ENCODE measurements at places on chromosomes 2 and 18. TPM values are rescaled to one million over a fixed set of nuclear protein-coding genes. Genes with fewer than 3 reads are reported as not detected.

- H3K27ac ChIP-seq: peak overlapping the region; percentile 77
- H3K36me3 ChIP-seq: peaks cover 21% of the 10 kb centered on the region
- H3K27me3 ChIP-seq: no peaks in the 10 kb centered on the region
- H3K4me1 ChIP-seq: peaks cover 29% of the 10 kb centered on the region
- no peak for DNase-seq
Observed at GRCh38 chr2:113203217-113203530, 29.4 kb downstream of the PSD4 start.

- no peaks in the 10 kb centered on the region for H3K36me3 ChIP-seq
- H3K27me3 ChIP-seq: peaks cover 33% of the 10 kb centered on the region
- no peak overlapping the region for H3K27ac ChIP-seq
- DNase-seq: no peak
Observed at GRCh38 chr2:136407952-136408318, 290.0 kb upstream of the CXCR4 start.

DNA sequence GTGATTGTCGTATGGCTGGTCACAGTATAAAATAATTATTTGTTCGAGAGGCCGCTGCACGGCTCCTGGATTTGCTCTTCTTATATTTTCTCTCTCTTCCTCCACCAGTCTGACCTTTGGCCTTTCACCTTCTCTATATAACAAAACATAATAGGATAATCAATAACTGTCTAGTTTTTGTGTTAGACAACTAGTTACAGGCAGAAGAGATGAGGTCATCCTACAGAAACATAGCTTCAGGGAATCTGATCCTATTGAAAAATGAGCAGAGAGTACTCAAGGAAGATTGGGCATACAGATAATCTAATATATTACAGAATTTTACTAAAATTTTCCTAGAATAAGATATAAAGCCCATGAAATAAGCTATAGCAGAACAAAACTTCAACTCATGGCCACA is 731.3 kb upstream of the SLC39A10 start:
- H3K4me1 ChIP-seq: no peaks in the 10 kb centered on the region
- DNase-seq: no peak
- H3K36me3 ChIP-seq: no peaks in the 10 kb centered on the region

GRCh38 chr18:75279381-75279780 is 68.8 kb downstream of the TSHZ1 start:
- no peak for DNase-seq
- H3K27me3 ChIP-seq: no peaks in the 10 kb centered on the region
- H3K4me3 ChIP-seq: no peak overlapping the region
- H3K27ac ChIP-seq: no peak overlapping the region

- no peak overlapping the region for H3K4me3 ChIP-seq
- no peak for DNase-seq
- no peaks in the 10 kb centered on the region for H3K4me1 ChIP-seq
- no peaks in the 10 kb centered on the region for H3K36me3 ChIP-seq
- no peak overlapping the region for H3K27ac ChIP-seq
Observed at GRCh38 chr18:44298566-44298965, 382.1 kb upstream of the SETBP1 start.

DNA sequence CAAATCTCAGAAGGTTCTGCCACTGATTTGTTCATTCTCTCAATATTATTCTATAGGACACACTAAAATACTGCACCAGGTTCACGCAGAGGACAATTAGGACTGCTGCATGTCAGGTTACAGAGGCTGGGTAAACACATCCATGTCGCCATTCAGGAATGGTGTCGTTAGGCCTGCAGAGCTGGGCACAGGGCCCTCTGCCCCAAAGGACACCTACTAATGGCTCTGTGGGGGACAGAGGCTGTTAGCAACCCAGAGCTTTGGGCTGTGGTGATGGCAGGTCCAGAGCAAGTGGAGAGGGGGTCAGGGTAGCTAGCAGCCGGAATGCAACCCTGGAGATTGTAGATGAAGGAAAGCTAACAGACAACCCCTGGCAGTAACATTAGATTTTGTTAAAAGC is 115.9 kb downstream of the TTC32 start:
- no peaks in the 10 kb centered on the region for H3K36me3 ChIP-seq
- H3K4me1 ChIP-seq: no peaks in the 10 kb centered on the region
- DNase-seq: no peak
- H3K27me3 ChIP-seq: peaks cover 3% of the 10 kb centered on the region
- no peak overlapping the region for H3K27ac ChIP-seq

- H3K36me3 ChIP-seq: no peaks in the 10 kb centered on the region
- H3K4me1 ChIP-seq: no peaks in the 10 kb centered on the region
- H3K27me3 ChIP-seq: no peaks in the 10 kb centered on the region
- DNase-seq: no peak
- no peak overlapping the region for H3K27ac ChIP-seq
Observed at GRCh38 chr2:40038646-40039045, 259.6 kb upstream of the THUMPD2 start.

GRCh38 chr2:72999729-73000725 is 71.5 kb downstream of the SFXN5 start:
- H3K4me1 ChIP-seq: no peaks in the 10 kb centered on the region
- no peak overlapping the region for H3K27ac ChIP-seq
- DNase-seq: no peak
- no peaks in the 10 kb centered on the region for H3K27me3 ChIP-seq

- DNase-seq: no peak
- H3K36me3 ChIP-seq: peaks cover 16% of the 10 kb centered on the region
- no peak overlapping the region for H3K4me3 ChIP-seq
- no peak overlapping the region for H3K27ac ChIP-seq
Observed at GRCh38 chr2:182724656-182725055, 8.6 kb downstream of the DNAJC10 start.

- H3K27ac ChIP-seq: no peak overlapping the region
- H3K36me3 ChIP-seq: no peaks in the 10 kb centered on the region
- no peaks in the 10 kb centered on the region for H3K4me1 ChIP-seq
- no peak for DNase-seq
- H3K4me3 ChIP-seq: no peak overlapping the region
Observed at GRCh38 chr18:75393721-75394120, 33.8 kb downstream of the SMIM21 start.

GRCh38 chr2:171104379-171104778 is 56.3 kb downstream of the TLK1 start:
- H3K27me3 ChIP-seq: no peaks in the 10 kb centered on the region
- no peak for DNase-seq
- H3K36me3 ChIP-seq: peaks cover 49% of the 10 kb centered on the region

The ANKRD62 gene
- not detected for total RNA-seq

The GPR35 gene
- total RNA-seq: 19.3 TPM

The SERPINB2 gene
- 2.9 TPM for total RNA-seq

The NETO1 gene
- total RNA-seq: not detected

The KCTD1 gene
- total RNA-seq: 4.0 TPM

All from activated naive CD8-positive, alpha-beta T cell treated with anti-CD3 and anti-CD28 coated beads, Interleukin-2, amount 10 ng/mL, durations not matched to agents 7 days and 5 days (primary cell).